Spinal cord (tissue), 10 donors: ENCODE measurements at places on chromosomes 3 and 15.

GRCh38 chr15:37253877-37254276 is 153.5 kb upstream of the MEIS2 start:
- no peak for DNase-seq

DNA sequence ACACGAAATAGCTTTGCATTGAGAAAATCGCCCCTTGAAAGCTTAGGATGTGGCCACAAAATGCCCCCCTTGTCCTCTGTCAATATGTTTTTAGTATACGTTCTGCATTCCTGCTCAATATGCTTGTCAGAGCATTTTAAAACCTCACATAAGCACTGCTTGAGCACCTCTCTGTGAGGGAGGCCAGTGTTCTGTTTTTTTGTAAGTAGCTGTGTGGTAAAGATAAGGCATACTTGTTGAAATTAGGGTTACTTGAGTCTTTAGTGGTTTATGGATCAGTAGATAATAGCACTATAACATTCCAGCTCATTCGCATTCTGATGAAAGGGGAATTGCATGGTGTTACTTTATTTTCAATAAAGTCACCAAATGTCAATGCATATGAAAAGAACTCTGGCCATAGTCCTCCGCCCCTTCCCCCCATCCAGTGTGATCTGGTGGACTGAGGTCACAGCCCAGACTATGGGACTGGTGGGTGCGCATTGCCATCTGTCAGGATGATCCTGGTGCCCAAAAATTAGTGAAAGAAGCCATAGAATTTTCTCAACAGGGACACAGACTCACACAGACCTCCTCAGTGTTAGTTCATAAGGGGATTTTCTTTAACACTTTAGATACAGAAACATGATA is 33.1 kb downstream of the IL1RAP start:
- no peak for DNase-seq

DNA sequence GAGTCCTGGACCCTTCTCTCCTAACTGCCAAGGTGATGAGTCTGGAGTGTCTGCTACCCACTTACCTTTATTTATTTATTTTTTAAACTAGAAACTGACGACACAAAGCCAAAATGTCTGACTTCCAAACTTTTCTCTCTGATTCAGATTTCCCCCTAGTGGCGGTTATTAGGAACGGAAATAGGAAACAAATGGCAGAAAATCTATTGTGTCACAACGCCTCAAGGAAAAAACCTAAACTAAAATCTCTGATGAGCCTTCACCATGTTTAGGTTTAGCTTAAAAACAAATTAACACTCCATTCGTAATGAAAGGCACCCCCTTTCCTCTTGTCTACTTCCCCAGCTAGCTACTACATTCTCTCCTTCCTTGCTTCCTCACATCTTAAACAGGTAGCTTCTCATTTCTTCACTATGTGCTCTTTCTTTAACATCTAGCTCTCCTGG is 94.0 kb upstream of the MEX3B start:
- peak; percentile 38 for DNase-seq

DNA sequence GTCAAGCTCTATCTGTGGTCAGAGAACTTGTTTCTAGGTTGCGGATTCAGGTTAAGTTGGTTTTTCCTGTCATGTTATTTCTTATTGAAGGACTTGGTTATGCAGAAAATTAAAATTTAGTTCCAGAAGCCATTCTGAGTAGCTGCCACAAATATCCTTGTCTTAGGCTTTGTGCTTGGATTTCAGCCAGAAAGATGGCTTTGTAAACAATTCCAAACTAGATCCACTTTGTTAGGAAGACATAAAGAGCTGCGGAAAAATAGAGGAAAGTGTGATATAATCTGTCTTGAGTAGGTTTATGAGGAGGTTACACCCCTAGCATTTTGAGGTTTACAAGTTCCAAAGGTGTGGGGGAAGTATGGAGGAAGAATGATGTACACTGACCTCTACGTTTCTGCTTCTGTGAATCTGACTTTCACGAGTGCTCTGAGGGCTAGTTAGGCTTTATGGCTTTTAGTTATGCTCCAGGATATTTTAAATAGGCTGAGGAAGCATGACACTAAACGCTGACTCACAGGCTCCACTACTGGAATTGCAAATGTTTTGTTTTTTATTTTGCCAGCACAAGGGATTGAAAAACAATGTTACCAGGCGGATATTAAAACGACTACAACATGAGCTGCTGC is 46.3 kb upstream of the UTS2B start:
- no peak for DNase-seq

- no peak for DNase-seq
Observed at GRCh38 chr3:104106276-104106675, 1260.4 kb upstream of the ALCAM start.

DNA sequence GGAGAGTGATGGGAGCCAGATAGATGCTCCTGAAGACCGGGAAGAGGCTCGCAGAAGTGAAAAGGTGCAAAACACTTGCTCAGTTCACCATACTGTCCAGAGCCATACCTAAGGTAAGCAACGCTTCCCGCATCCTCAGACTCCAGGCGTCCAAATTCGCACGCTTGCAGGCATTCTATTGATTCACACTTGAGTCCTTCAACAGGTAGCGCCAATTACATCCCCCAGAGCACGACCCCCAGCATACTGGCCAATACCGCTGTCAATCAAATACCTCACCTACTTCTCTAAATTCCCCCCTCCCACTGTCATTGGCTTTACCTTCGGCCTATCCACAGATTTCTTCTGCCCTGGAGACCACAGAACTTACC is 361 bp upstream of the STXBP5L start:
- DNase-seq, result no peak

DNA sequence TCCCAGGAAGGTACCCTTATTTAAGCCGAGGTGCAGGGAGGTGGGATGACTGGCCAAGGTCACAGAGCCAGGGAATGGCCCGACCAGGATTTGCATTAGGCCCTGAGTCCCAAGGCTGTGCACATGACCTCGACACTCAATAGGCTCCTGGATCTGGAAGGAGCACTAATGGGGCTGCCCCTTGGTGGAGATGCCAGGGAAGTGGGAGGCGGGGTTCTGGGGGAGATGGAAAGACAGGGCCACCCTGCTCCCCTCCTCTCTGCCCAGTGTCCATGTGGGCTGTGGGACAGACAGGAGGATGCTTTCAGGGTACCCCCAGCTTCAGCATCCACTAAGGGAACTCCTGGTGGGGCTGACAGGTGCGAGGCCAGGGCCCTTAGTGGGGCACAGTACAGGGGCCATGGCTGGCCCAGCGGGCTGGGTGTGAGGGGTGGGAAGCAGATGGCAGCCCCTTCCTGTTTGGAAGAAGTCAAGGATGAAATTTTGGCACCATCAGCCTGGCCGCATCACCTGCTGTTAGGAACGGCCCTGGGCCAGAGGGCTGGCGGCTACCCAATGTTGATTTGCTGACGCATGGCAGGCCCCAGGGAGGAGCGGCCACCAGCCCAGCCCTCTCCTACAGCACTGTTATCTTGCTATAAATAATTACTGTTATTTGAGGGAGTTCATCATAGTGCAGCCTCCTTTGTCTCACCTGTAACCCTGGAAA is 37.3 kb downstream of the ATP2B2 start:
- DNase-seq, result no peak
